ENCODE measurements at places on chromosomes 4 and X.

GRCh38 chrX:150610043-150610442 lies 41.6 kb downstream of the MTM1 start:
- no peak for DNase-seq

DNA sequence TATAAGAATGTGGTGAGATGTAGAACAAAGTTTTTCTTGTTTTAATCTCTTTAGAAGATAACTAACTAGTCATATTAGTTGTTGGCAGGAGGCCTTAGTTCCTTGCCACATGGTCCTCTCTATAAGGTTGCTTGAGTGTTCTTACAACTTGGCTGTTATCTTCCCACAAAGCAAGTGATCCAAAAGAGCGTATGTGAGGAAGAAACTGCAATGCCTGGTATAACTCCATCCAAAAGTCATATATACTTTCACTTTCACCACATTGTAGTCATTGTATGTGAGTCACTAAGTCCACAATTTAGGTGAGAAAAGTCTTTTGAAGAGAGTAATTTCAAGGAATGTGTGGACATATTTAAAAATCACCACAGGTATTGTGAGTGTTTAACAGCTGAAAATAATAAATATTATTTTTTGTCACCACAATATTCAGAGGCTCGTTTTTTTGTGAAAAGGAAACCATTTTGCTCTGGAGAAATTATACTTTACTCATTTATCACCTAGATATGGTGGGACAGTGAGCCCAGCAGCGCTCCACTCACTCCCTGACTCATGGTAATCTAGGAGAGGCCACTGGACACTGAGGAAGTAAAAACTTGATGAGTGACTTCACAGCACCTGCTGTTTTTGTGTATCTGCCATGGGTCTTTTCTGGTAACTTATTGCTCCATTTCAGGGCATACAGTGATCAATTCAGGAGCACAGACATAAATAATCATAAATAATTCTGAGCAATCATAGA lies 369.4 kb upstream of the NDST3 start:
- DNase-seq = no peak

DNA sequence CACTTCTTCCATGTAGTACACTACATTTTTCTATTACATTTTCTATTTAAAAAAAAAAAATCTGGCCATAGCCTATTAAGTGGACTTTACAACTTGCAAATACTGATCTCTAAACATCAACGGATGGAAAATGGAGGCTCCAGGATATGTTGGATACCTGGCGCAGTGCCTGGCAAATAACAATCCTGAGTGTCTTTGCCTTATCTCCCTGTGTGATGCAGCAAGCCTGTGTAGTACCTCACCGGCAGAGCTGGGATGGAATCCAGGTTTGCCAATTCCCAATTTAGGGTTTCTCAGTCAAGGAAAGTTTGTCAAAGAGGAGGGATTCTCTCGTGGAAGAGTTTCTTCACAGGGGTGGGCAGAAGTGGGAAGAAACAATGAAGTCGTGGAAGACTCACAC lies 93.2 kb downstream of the KDR start:
- no peak for DNase-seq

- DNase-seq = peak; percentile 30
Observed at GRCh38 chr4:472881-473569, 25.9 kb downstream of the ZNF721 start.

GRCh38 chr4:137514406-137515111 lies 17.7 kb downstream of the PCDH18 start:
- DNase-seq = no peak

DNA sequence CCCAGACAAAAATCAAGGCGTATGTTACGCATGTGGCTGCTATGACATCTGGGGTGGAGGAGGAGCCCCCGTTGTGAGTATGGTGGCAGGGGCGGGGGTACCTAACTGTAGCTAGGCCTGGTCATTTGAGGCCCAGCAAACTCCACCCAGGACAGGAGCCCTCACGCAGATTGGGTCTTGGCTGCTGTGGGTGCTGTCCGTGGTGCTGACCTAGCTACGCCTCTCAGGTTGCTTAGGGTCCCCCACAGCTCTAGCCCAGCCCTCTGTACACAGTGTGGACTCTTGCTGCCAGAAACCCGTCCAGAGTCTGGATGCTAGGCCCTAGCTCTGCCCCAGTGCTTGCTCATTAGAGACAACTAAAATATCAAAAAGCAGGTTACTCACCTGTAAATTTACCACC lies 146.7 kb upstream of the PSAPL1 start:
- DNase-seq = peak; percentile 76

- DNase-seq = no peak
Observed at GRCh38 chrX:19005909-19006308, 22.0 kb upstream of the PHKA2 start.

- DNase-seq = no peak
Observed at GRCh38 chr4:121226362-121226761, 62.2 kb upstream of the TNIP3 start.

- DNase-seq = no peak
Observed at GRCh38 chr4:74431113-74431826, 13.7 kb upstream of the AREG start.

GRCh38 chr4:139176302-139177048 lies 543 bp downstream of the ELF2 start:
- peak; percentile 65 for DNase-seq

GRCh38 chrX:96824166-96824565 lies 59.5 kb upstream of the RPA4 start:
- DNase-seq = no peak

- DNase-seq = no peak
Observed at GRCh38 chrX:51905711-51906110, 12.3 kb downstream of the MAGED1 start.

GRCh38 chr4:163707873-163708272 lies 213.4 kb downstream of the TMA16 start:
- DNase-seq = no peak

DNA sequence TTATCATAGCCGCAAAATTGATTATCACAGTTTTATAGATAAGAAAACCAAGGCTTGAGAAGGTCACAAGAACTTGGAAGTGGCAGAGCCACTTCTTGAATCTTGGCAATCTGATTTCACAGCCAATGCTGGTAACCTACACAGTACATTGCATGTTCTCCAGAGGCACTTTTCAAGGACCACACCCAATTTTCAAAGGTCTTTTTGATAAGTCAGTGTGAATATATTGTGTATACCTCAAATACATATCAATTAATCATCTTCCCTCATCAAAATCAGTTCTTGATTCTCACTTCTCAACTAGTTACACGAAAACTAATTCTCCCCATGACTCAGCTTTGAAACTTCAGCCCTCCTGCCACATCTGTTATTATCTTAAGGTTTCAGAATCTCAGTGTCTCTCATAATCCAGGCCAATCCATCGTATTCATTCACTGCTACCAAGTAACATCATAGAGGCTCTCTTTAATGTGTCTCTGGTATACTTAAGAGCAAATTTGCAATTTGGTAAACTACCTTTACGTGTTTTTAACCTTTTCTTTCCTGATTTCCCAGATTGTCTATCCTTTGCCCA lies 16.8 kb downstream of the CAMK2D start:
- no peak for DNase-seq

GRCh38 chr4:1667273-1667672 lies 16.8 kb downstream of the FAM53A start:
- DNase-seq = no peak

GRCh38 chr4:165177725-165178666 lies 29.4 kb upstream of the KLHL2 start:
- DNase-seq = no peak

GRCh38 chr4:40214038-40214437 lies 17.2 kb downstream of the RHOH start:
- no peak for DNase-seq

DNA sequence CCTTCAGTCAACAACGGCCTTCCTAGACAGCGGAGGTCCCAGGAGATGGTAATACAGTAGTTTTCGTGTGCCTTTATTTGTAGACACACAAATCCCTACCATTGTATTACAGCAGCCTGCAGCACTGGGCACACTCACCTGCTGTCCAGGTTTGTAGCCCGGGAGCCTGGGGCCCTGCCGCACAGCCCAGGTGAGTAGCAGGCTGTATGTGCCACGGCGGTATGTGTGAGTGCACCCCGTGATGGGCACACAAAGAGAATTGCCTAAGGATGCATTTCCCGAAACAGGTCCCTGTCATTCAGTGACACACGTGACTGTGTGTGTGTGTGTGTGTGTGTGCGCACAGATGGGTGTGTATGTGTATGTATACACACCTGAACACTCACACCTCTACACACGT lies 8.1 kb upstream of the SLC25A6 start:
- no peak for DNase-seq

DNA sequence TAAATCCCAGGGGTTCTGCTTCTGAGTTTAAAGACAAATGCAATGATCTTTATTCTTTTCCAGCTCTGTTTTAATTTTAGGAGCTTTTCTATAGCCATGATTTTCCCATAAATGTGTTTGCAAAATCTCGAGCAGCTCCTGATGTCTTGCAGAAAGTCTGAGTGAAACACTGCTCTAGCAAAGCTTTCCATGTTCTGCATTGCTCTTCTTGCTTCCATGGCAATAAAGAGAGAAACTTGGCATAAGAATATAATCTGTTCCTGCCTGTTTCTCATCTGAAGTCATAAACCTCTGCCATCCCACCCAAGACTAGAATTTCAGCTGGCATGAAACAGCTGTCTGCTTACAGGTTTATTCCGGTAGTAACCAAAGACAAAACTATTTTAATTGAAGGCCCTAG lies 254.5 kb downstream of the SPRY1 start:
- DNase-seq = no peak

DNA sequence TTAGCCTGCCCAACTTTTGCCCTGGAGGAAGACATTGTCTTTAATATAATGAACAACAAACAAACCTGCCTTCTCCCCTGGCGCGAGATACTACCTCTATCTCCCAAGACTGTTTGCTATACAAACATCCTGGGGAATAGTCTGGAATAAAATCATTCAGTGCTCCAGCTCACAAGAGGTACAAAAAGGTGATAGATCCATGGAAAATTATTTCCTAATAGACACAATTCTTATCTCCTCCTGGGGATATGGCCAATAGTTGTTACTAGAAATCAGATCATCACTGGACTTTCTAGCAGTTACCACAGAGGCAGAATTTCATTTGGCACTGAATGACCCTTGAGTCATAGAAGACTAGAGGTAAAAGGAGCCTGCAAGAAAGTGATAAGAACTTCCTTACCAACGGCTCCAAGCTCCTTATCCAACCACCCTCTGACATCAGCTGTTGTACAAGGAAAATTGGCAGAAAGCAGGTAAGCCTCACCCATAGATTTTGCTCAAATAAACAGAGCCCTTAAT lies 38.1 kb downstream of the MID1 start:
- DNase-seq = no peak
